ENCODE measurements at places on chromosomes 5 and 9. TPM values are rescaled to one million over a fixed set of nuclear protein-coding genes. Genes with fewer than 3 reads are reported as not detected.

PCDHA4 gene
- 0.05 TPM for total RNA-seq

PAEP gene
- total RNA-seq = 0.38 TPM

DNA sequence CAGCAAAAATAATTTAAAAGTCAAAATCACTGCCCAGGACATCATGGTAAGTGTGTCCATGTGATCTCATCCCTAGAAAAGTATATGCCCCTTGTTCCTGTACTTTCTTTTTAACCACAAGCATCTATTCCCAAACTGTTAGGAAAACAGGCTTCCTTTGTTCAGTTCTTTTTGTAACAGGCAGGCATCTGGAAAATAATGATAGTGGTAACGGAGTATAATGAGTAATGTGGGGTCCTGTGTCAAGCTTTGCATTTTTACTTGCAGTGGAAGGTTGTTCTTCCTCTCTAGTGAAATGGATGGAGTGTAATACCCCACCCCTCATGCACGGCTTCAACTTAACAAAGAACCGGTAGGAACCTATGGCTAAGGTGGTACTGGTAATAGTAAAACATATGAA, 532.1 kb downstream of the CTNND2 start:
- no peak for DNase-seq

- DNase-seq = no peak
These were observed 82.2 kb downstream of the NRG2 start for GRCh38 chr5:139960723-139961383.

- DNase-seq = no peak
These were observed 40.2 kb downstream of the RCL1 start for GRCh38 chr9:4832786-4833579.

DNA sequence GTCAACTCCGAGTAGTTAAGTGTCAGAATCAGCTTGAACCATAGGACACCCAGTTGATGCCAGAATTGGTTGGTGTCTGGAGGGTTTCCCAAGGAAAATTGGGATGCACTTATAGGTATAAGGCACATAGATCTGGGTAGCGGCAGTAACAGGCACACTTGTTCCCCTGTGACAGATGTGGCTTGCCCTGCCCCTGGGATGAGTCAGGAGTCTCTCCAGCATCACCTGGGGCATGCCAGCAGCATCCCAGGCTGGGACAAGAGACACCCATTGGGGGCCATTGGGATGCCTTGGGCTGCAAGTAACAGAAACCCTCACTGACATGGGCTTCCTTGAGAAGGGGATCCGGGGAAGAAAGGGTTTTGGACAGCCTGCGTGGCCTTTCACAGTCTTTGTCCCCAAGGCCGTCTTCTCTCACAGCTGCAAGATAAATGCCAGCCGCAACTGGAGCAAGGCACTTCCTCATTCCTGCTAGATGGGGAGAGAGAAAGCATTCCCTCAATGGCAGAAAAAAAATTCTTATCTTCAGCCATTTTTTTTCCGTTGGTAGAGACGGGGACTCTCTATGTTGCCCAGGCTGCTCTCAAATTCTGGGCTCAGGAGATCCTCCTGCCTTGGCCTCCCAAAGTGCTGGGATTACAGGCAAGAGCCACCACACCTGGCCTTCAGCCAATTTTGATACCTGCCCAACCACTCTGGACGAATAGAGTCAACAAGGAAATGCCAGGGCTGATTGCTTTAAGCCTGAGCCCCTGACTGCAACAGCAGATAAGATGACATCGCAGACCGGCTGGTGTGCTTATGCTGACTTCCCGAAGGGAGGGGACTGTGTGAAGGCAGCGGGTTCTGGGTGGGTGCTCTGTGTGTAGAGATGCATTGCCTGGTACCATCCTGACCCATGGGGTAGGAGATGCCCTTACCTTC, 13.3 kb upstream of the RNF130 start:
- no peak for DNase-seq

DNA sequence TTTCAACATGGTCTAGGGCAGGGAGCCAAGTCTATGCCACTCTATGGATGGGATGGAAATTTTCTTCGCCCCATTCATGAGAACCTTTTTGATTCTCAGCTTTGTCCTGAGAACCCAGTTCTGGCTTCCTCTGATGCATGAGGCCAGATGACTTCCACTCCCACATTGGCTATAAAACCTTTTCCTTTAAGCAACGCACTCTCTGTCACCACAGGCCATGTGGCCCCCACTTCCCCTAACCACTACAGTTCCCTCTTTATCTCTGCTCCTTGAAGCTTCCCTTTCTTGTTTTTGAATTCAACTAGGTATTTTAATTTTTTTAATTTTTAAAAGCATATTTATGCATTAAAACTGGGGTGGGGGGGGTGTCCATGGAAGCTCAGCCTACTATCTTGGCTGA, 401.3 kb downstream of the ENC1 start:
- no peak for DNase-seq

All from thymus (tissue), 14 donors.